ENCODE measurements at places on chromosomes 5 and 9. TPM values are rescaled to one million over a fixed set of nuclear protein-coding genes. Genes with fewer than 3 reads are reported as not detected.

The PIP5K1B gene
- total RNA-seq, result 28.2 TPM

The C8G gene
- not detected for total RNA-seq

DNA sequence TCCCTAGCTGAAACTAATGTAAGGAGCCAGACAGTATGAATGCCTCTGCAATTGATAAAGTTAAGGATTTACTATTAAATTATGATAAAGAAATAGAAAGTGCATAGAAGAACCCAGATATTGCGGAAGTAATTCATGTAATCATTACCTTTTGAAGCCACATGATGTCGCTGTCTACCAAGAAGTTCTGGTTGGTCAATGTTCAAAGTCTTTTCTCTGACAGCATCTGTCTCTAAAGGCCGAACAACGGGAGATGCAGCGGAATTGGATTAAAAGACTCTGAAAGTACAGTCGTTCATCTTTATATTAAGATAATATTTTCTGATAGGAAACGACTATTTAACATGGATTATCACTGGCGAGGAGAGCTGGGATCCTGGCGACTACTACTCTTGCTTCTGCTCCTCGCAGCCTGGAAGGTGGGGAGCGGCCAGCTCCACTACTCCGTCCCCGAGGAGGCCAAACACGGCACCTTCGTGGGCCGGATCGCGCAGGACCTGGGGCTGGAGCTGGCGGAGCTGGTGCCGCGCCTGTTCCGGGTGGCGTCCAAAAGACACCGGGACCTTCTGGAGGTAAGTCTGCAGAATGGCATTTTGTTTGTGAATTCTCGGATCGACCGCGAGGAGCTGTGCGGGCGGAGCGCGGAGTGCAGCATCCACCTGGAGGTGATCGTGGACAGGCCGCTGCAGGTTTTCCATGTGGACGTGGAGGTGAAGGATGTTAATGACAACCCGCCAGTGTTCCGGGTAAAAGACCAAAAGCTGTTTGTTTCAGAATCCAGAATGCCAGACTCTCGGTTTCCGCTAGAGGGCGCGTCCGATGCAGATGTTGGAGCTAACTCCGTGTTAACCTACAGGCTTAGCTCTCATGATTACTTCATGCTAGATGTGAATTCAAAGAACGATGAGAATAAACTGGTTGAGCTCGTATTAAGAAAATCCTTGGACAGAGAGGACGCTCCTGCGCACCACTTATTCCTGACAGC lies at the start of gene PCDHA8:
Gene PCDHA8, plus strand, starts transcription at position 210 of the 985 bp plus-strand sequence. Its CDS starts 135 bp downstream, at position 345.
- no peak for DNase-seq
- H3K36me3 ChIP-seq, result no peaks in the 10 kb centered on the region
- H3K27ac ChIP-seq, result no peak within 1 kb of the TSS
- H3K4me3 ChIP-seq, result no peak within 1 kb of the TSS

DNA sequence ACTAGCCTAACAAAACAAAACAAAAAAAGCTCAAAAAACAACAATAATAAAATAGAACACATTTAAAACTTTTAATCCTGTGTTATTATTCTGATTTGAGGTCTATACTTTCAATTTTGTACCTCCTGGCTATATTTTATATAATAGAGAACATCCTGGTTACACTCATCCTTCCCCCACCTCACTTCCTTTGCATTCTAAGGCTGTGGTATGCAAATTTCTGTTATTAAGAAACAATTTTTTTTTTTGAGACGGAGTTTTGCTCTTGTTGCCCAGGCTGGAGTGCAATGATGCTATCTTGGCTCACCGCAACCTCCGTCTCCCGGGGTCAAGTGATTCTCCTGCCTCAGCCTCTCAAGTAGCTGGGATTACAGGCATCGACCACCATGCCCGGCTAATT lies 3.1 kb upstream of the RPL37 start:
- peaks cover 9% of the 10 kb centered on the region for H3K36me3 ChIP-seq
- H3K4me3 ChIP-seq, result no peak overlapping the region
- H3K27ac ChIP-seq, result no peak overlapping the region
- no peaks in the 10 kb centered on the region for H3K27me3 ChIP-seq

The GCNT4 gene
- total RNA-seq, result 1.9 TPM

GRCh38 chr5:122947772-122948171 lies 88.8 kb downstream of the PPIC start:
- no peak for DNase-seq
- H3K4me3 ChIP-seq, result no peak overlapping the region
- H3K4me1 ChIP-seq, result no peaks in the 10 kb centered on the region
- no peak overlapping the region for H3K27ac ChIP-seq
- H3K36me3 ChIP-seq, result peaks cover 3% of the 10 kb centered on the region
- H3K27me3 ChIP-seq, result no peaks in the 10 kb centered on the region

- H3K27ac ChIP-seq, result no peak overlapping the region
- no peaks in the 10 kb centered on the region for H3K4me1 ChIP-seq
- no peaks in the 10 kb centered on the region for H3K36me3 ChIP-seq
Observed at GRCh38 chr5:105392122-105392709, 1829.6 kb upstream of the NUDT12 start.

DNA sequence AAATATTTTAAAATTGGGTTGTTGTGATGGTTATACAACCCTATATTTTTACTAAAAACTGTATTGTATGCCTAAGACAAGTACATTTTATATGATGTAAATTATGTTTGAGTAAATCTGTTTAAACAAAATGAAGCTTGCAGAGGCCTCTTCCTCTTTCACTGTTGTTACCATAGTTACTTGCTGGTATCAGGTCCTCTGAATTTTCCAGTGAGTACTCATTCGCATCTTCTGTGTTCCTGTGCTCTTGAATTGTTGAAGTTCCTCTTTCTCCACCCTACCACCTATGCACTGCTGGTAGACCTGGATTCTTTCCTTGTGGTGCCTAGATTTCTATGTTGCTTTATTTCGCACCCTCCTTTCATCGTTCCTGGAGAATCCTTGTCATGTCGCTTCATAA lies 938.5 kb upstream of the ACO1 start:
- no peak overlapping the region for H3K27ac ChIP-seq
- DNase-seq, result no peak
- no peaks in the 10 kb centered on the region for H3K36me3 ChIP-seq
- H3K4me3 ChIP-seq, result no peak overlapping the region
- H3K27me3 ChIP-seq, result no peaks in the 10 kb centered on the region

The AQP7 gene
- total RNA-seq, result 3.9 TPM

DNA sequence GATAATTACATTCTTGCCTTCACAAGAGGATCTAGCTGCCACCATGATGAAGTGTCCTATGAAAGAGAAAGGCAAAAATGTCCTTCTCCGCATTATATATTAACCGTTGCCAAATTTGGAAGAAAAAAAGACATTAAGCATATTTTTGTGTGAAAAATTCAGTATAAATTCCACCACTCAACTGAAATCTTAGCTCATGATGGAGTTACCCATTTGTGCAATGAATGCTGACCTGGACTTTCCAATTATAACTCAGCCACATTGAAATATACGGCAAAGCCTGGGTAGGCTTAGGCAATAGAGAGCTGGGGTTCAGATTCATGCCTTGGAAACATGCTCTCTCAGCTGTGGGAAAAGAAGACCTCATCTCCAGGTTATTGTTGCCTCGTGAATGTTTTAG lies 71.3 kb upstream of the VCAN start:
- no peaks in the 10 kb centered on the region for H3K4me1 ChIP-seq
- H3K27me3 ChIP-seq, result no peaks in the 10 kb centered on the region
- no peak overlapping the region for H3K4me3 ChIP-seq
- H3K36me3 ChIP-seq, result no peaks in the 10 kb centered on the region
- DNase-seq, result no peak

DNA sequence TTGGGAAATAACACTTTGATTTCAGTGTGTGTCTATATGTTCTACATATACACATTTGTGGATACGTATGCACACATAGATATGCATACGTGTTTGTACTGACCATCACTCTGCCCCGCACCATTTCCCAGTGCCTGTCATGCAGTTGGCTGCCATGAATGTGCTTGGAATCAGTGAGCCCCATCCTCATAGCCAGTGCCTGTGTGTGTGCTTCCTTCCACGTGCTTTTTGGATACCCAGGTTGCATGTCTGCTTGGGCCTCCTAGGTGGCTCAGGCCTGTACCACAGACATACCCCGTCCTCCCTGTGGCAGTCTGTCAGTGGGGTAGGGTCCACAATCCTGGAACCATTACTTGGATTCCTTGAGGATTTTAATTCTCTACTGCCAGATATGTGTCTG lies 243.6 kb downstream of the FANCC start:
- no peak for DNase-seq
- no peak overlapping the region for H3K4me3 ChIP-seq
- no peaks in the 10 kb centered on the region for H3K27me3 ChIP-seq
- peaks cover 16% of the 10 kb centered on the region for H3K36me3 ChIP-seq
- H3K27ac ChIP-seq, result peak overlapping the region; percentile 9

- H3K4me3 ChIP-seq, result no peak overlapping the region
- no peaks in the 10 kb centered on the region for H3K4me1 ChIP-seq
- no peak for DNase-seq
- no peaks in the 10 kb centered on the region for H3K27me3 ChIP-seq
- no peak overlapping the region for H3K27ac ChIP-seq
- H3K36me3 ChIP-seq, result no peaks in the 10 kb centered on the region
Observed at GRCh38 chr5:98989727-98990126, 60.9 kb upstream of the CHD1 start.

GRCh38 chr9:35510754-35511428 lies 21.0 kb downstream of the RUSC2 start:
- peak; percentile 82 for DNase-seq
- H3K27me3 ChIP-seq, result no peaks in the 10 kb centered on the region
- peak overlapping the region; percentile 91 for H3K27ac ChIP-seq
- H3K4me3 ChIP-seq, result no peak overlapping the region

DNA sequence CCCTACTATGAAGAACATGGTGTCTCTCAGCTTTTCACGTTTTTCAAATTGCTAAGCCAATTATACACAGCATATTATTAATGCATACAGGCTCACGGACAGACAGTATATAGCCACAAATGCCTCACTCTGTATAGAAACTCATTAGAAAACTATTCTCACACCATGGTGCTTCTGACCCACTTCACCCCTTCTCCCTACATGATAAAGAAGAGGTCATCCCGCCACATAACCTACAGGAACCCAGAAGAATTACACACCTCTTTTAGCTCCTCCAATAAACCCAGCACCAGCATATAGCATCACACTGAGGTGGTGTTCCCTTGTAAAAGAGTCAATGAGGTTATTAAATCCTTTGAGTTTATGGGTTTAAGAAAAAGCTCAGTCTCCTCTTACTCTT lies 5.6 kb downstream of the TLE1 start:
- no peak for DNase-seq
- H3K27me3 ChIP-seq, result no peaks in the 10 kb centered on the region
- peaks cover 8% of the 10 kb centered on the region for H3K36me3 ChIP-seq
- peaks cover 37% of the 10 kb centered on the region for H3K4me1 ChIP-seq
- no peak overlapping the region for H3K4me3 ChIP-seq

DNA sequence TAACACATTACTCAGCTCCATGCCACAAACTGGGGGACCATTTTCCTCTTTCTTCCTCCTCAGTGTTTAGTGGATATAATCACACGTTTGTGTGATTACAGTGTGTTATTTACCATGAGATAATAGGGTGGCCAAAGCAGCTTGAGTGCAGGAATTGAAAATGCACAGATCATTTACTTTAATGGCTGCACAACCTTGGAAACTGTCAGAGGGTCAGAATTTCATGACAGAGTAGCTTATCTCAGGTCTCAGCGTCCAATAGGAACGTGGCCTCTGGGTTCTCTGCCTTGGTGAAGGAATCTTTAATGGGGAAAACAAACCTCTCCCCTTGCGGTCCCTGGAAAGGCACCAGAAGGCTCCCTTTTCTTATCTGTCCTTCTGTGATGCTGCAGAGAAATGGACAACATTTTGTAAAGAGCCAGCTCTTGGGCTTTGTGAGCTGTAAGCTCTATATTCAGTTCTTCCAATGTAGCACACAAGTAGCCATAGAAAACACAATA lies 87.4 kb upstream of the CD180 start:
- H3K4me1 ChIP-seq, result peaks cover 35% of the 10 kb centered on the region
- H3K27ac ChIP-seq, result no peak overlapping the region
- no peaks in the 10 kb centered on the region for H3K36me3 ChIP-seq
- no peak for DNase-seq
- H3K27me3 ChIP-seq, result no peaks in the 10 kb centered on the region

DNA sequence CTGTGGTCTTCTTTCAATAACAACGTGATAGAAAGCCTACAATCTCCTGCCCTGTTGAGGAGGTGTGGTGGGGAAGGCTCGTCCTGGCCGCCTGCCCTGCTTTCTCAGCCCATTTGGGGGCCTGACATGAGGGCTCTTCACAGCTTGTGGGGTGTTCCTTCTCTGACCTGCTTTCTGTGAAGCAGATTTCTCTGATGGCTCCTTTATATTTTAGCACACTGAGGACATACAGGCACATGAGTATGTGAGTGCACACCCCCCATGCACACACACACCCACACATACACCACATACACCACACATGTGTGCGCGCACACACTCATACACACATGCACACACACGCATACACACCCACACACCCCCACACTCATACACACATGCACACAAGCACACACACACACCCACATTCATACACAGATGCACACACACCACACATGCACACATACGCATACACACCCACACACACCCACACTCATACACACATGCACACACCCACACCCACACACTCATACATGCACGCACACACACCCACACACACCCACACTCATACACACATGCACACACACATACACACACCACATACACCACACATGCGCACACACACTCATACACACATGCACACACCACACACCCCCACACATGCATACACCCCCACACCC lies 117.5 kb downstream of the COL5A1 start:
- H3K27ac ChIP-seq, result no peak overlapping the region
- no peak for DNase-seq
- H3K27me3 ChIP-seq, result no peaks in the 10 kb centered on the region
- no peaks in the 10 kb centered on the region for H3K36me3 ChIP-seq
- H3K4me3 ChIP-seq, result no peak overlapping the region

DNA sequence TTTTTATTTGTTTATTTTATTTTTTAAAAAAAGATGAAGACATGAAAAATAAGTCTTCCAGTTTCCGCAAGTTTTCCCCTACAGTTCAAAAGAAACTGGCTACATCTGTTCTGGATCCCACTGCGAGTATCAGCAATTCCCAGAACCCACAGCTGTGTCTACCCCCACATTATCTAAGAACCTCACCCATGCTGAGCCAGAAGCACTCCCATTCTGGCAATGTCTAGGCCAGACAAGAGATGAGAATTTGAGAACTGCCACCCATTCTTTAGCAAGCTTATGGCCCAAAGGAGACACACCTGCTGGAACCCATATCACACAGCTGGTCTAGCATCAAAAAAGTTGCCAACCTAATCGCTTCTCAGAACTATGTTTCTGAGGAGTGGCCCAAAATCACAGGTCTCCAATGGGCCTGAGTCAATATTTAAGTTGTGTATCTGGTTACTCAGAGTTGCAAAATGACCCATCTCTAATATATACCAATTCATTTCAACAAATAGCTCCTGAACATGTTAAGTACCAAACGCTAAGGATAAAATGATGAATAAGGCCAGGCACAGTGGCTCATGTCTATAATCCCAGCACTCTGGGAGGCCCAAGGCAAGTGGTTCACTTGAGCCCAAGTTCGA lies 27.1 kb downstream of the MTMR12 start:
- H3K4me3 ChIP-seq, result no peak overlapping the region
- H3K27me3 ChIP-seq, result no peaks in the 10 kb centered on the region
- no peaks in the 10 kb centered on the region for H3K4me1 ChIP-seq

GRCh38 chr5:106523852-106524251 lies 1146.9 kb downstream of the EFNA5 start:
- no peak overlapping the region for H3K27ac ChIP-seq
- no peak overlapping the region for H3K4me3 ChIP-seq
- H3K36me3 ChIP-seq, result no peaks in the 10 kb centered on the region
- no peaks in the 10 kb centered on the region for H3K27me3 ChIP-seq

The ADRB2 gene
- total RNA-seq, result 8.0 TPM

GRCh38 chr5:68170826-68171558 lies 44.6 kb upstream of the PIK3R1 start:
- H3K4me1 ChIP-seq, result no peaks in the 10 kb centered on the region
- DNase-seq, result peak; percentile 65
- H3K36me3 ChIP-seq, result no peaks in the 10 kb centered on the region
- H3K27ac ChIP-seq, result no peak overlapping the region

The TCOF1 gene
- 25.3 TPM for total RNA-seq
